Activated CD4-positive, alpha-beta T cell treated with anti-CD3 and anti-CD28 coated beads for 4 hours (primary cell): ENCODE measurements at places on chromosomes 12 and 14.

GRCh38 chr14:21509432-21510143, 1.6 kb downstream of the METTL3 start:
- no peak for DNase-seq

DNA sequence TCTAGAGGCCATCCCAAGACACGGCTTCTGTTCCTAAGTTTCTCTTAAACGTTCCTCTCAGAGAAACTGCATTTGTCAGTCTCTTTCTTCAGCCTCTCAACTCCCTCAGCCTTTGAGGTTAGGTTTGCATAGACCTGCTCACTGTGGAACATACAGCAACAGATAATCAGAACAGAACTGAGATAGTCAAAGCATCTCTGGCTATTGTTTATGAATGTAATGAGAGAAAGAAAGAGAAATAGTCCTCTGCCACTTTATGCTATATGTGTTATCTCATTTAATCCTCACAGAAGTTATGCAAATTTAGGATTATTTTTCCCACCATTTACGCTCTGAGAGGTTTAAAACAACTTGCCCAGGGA, 190.6 kb downstream of the PHLDA1 start:
- no peak for DNase-seq

GRCh38 chr14:92259613-92260357, 63.2 kb upstream of the SLC24A4 start:
- no peak for DNase-seq

DNA sequence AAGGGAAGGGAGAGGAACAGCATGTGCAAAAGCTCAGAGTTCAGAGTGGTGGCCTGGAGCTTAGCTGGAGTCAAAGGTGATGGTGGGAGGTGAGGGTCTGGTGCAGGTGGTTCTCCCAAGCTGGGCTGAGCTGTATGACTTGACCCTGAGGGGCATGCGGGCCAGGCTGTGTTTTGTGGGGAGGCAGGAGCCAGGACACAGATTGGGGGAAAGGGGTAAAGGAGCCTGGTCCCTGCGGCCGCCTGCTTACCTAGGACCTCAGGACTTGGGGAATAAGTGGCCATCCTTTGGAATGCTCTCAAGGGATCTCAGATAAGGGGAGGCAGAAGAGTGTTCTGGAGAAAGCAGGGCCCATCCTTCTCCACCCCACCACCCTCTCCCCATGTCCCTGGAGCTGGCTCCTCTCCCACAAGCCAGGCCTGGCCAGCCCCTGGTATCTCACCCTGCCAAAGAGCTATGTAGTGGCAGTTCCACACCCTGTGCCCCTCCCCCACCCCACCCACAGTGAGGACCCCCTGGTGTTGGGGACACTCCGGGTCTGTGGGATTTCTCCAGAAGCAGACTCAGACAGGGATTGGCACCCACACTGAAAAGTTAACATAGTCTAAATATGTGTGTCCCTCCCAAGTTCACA, 19.9 kb upstream of the CEP170B start:
- no peak for DNase-seq

GRCh38 chr14:81402123-81402495, 2.0 kb upstream of the STON2 start:
- DNase-seq, result no peak

DNA sequence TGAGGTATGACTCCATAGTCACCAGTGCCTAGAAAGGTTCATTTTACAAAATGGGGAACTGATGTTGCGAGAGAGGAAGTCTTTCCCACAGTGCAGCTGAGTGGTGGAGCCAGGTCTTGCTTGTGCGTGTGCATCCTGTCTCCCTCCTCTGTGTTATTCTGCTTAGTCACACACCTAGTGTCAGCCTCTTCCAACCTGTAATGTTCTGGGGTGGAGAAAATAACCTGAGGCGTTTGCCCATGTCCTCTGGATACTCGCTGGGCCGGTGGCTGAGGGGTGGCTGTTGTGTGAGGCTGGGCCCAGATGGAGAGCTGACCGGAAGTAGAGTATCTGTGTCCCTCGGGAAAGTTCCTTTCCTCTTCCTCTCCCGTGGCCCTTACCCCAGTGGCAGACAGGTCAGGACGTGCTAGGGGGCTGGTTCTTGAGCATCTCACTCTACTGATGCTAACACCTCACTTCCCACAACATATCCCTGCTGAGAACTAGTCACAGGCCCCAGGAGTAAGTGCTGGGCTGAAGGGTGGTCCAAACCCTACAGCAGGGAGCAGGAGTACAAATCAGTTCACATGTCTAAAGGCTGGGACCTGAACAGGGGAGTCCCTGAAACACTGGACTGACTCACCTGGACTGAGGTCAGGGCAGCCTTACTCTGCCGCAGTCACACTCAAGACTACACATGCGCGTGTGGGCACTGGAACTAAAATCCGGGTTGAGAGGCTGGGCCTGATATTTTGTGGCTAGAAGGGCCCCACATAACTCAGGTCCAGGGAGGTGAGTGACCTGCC, 7.0 kb downstream of the MLF2 start:
- DNase-seq, result peak; percentile 11

GRCh38 chr12:51359851-51360250, 13.4 kb upstream of the CELA1 start:
- no peak for DNase-seq

- DNase-seq, result no peak
Observed at GRCh38 chr12:119807380-119807779, 69.7 kb downstream of the CIT start.

DNA sequence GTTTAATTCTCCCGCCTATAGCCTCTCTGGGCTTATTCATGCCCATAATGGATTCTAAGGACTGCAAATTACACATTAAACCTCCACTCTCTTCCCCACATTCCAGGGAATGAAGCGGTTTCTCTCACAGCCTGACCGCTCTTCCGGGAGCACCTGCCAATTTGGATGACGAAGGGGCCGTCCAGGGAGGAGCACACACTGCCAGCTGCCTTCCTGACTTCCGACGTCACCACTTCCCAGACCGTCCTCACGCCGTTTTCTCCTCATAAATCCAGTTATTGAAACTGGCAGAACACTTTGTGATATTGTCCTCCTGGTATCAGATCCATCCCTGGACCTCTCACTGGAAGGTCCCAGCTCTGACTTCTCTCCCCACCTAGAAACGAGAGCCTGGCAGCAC, 87.6 kb downstream of the GCH1 start:
- DNase-seq, result no peak

DNA sequence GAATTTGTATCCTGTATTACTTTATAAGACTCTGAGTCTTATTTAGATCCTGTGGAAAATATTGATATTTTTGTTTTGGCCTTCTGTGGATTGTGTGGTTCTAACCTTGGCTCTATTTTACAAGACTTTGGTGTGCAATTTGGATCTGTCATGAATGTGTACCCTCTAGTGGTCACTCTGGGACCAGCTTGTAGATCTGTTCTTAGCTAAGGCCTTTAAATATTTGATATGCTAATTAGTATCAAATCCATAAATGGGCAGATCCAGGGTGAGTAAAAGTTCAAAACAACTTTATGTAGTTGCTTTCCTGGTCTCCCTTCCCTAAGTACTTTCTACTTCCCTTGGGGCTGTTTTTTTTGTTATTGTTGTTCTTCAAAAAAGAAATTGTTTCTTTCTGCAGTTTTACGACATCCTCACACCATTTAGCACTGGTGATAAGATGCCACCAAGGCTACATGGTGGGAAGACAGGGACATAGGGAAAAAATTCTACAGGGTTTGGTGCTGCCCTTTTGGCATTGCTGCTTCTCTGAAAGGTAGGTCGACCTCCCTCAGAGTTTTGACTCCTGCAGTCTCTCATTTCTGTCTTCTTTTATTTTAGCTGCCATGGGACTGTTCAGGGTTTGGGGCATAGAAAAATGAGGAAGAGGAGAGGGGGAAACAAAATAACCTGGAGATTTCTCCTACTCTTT, 238.5 kb downstream of the GPHN start:
- no peak for DNase-seq

GRCh38 chr14:102058146-102058545, 28.7 kb downstream of the HSP90AA1 start:
- no peak for DNase-seq

DNA sequence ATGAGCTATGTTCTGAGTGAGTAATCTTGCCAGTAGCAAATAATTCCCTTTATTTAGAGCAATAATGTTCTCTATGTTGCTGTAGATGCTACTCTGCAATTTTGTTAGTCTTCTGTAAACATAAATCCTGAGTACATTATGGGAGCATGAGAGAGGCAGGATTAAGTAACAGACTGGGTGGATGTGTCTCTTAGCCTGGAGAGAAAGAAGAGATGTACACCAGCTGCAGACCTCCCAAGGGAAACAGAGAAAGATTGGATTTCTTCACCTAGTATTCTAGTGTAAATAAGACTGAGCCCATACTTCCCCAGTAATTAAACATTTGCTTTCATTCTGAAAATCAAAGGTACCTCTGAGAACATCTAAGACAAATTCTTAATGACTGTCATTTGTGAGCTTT, 564.0 kb downstream of the TRHDE start:
- no peak for DNase-seq

DNA sequence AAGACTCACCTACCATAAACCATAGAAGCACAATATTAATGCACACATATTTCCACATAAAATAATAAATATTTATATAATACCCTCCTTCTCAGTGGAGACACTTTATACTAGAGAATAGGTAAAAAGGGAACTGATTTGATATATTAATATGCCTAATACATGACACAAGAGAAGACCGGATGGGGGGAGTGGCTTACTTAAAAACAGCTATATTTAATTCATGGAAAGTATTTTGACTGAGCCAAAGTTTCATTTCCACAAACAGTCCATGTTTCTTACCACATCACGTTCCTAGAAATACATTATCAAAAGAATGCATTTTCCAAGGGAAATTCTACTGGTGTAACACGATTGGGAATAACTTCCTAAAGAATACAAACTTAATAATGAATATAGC, 63.4 kb downstream of the ITPR2 start:
- DNase-seq, result no peak

GRCh38 chr14:67999705-68000384, 180.3 kb downstream of the RAD51B start:
- no peak for DNase-seq

DNA sequence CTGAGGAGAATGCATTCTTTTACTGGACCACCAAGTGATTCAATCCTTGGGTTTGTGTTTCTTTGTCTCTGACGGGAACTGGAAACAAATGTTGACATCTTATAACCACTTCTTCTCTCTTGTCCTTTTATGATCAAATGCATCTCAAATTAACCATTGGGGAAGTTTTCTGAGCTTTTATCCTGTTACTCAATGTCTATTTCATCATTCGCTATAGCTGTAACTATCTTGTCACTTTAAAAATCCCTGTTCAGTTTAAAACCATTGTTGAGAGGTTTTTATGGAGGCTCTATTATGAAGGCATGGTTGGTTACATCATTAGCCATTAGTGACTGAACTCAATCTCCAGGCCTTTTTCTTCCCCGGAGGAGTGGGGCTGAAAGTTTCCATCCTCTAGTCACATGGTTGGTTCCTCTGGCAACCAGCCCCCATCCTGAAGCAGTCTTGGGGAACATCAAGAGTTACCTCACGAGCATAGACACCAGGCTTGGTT, 2.7 kb upstream of the CLEC6A start:
- no peak for DNase-seq

GRCh38 chr12:82818271-82819035, 131.7 kb downstream of the TMTC2 start:
- no peak for DNase-seq

DNA sequence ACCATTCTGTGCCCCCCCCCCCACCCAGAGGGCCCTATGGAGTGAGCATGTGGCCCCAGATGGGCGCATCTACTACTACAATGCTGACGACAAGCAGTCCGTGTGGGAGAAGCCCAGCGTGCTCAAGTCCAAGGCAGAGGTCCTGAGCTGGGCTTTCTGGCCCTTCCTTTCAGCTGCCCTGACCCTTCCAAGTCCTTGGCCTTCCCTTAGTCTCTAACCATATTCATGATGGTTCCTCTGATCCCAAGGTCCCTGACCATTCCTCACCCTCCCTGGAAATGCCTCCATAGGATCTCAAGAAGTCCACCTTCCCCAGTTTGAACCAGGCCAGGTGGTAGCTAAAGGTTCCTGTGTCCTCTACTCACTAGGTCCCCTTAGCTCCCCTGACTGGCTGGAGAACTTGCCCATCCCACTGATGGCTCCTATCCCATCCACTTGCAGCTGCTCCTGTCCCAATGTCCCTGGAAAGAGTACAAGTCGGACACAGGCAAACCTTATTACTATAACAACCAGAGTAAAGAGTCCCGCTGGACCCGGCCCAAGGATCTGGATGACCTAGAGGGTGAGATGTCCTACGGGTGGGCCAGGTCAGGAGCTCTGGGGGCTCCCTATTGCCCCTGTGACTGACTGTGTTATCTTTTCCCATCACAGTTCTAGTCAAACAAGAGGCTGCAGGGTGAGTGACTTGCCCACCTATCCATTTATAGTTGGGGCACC, 9.8 kb downstream of the PRPF40B start:
- DNase-seq, result no peak

DNA sequence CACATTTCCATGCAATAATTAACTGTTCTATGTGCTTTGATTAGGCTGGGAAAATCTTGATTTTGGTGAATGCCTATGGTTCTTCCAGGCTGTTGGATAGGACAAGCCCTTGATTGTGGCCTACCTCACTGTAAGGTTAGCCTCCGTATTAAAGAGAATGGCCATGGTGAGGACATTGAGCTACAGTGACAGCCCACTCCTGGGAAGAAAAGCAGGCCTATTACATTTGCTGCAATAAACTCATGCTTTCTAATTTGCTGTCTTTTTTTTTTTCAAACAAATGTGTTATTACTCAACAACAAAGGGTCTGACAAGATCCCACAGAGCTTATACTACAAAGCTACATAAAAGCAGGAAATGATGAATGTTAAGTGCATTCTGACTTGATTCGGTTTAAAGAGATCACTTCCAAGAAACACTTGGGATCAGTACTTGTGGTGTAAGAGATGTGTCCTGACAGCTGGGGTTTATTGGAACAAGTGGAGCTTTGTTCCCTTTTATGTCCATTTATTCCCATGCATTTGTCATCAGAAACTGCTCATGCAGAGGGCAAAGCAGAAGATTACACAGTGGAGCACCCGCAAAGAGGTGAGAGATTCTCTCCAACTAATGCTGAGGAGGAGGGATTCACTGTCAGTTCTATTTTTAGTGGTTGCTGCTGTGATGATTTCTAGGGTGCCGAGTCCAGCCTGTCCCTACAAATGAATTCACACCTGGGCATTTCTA, 29.1 kb upstream of the KCNK10 start:
- DNase-seq, result no peak
